Tracheal epithelial cell (primary cell): ENCODE measurements at places on chromosomes 5 and 9. TPM values are rescaled to one million over a fixed set of nuclear protein-coding genes. Genes with fewer than 3 reads are reported as not detected.

Gene MLANA
- not detected in 2 replicates for total RNA-seq

Gene TNC
- 91.4 and 254 TPM in 2 replicates for total RNA-seq

Gene GFI1B
- not detected in 2 replicates for total RNA-seq

Gene ANKRD55
- not detected in 2 replicates for total RNA-seq
